Activated T-cell treated with anti-CD3 and anti-CD28 coated beads for 24 hours (primary cell): ENCODE measurements at places on chromosomes 3 and 15.

- no peak for DNase-seq
These were observed 98.2 kb upstream of the NECTIN3 start for GRCh38 chr3:110973263-110973895.

- no peak for DNase-seq
These were observed 80.1 kb downstream of the ASB7 start for GRCh38 chr15:100682468-100682867.

- DNase-seq: no peak
These were observed 1.9 kb downstream of the CCDC12 start for GRCh38 chr3:46974421-46975171.

GRCh38 chr3:13152826-13153710 is 79.8 kb upstream of the IQSEC1 start:
- DNase-seq: no peak

DNA sequence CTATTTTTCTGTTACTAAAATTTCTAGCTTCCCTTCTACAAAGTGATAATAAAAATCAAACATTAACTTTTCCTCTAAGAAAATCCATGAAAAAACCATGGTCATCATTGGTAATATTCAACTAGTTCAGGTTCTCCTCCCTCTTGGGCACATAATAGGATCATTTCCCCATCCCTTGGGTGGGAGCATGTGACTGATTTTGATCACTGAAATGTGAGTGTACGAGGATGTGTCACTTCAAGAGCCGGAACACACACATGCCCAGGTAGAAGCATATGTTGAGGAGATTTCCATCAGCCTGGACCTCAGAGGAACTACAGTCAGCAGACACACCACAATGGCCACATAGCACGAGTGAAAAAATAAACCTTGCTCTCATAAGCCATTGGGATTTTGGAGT is 36.1 kb downstream of the AP3S2 start:
- DNase-seq: no peak

DNA sequence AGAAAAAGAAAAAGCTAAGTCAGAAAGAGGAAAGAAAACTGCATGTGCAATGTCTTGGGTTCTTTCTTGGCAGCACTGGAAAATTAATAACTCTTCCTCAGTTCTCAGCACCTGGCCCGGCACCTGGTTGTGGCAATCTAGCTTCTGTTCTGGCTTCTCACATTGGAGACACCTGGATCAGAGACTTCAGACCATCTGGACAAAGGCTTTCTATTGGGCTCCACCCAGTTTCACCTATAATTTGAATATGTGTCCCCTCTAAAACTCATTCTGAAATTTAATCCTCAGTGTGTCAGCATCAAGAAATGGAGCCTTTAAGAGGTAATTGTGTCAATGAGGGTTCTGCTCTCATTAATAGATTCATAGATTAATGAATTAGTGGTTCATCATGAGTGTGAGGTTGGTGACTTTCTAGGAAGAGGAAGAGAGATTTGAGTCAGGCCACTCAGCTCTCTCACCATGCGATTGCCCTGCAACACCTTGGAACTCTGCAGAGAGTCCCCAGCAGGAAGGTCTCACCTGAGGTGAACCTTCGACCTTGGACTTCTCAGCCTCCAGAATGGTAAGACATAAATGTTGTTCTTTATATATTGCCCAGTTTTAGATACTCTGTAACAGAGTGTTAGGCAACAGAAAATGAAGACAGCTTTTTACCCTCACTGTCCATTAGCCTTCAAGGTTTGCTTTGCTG is 679.9 kb downstream of the NTRK3 start:
- DNase-seq: no peak

DNA sequence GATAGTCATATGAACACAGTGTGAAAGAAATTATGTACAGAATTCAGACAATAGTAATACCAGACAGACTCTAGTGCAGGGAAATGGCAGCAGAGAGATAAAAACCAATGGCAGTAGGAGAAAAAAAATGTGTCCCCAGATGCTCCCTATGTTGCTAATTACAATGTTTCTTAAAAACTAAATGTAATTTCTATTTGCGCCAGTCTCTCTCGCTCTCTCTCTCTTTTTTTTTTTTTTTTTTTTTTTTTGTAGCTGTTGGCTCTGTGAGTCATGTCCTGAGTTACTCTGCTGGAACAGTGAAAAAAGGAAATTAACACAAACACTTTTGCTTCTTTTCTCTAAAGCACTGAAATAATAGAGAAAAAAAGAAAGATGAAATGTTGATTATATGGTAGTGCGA is 871.9 kb downstream of the GBE1 start:
- DNase-seq: no peak

- no peak for DNase-seq
These were observed 32.6 kb upstream of the NR2C2 start for GRCh38 chr3:14914779-14915117.
